ENCODE measurements at places on chromosomes 2 and 18.
A peak's percentile ranks its signal among the peaks of the same experiment; 100 is the strongest.

GRCh38 chr2:41869542-41870264, 178.1 kb upstream of the PKDCC start:
- peak; percentile 66 for DNase-seq

DNA sequence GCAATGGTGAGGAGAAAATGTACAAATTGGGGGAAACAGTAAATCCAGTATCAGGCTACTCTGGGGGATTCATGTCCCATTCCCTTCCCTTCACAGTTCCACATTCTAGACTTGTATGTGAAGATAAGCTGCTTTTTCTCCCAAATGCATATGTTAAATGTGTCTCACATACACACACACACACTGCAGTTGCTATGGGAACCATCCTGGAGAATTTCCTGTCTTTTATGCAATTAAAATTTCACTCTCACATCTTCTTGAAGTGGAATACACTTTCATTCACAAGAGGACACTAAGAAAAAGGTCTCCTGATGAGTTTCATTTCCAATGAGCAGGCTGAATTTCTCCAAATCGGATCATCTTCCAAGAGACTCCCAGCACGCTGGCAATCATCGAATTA, 366.0 kb downstream of the LRATD1 start:
- no peak for DNase-seq

DNA sequence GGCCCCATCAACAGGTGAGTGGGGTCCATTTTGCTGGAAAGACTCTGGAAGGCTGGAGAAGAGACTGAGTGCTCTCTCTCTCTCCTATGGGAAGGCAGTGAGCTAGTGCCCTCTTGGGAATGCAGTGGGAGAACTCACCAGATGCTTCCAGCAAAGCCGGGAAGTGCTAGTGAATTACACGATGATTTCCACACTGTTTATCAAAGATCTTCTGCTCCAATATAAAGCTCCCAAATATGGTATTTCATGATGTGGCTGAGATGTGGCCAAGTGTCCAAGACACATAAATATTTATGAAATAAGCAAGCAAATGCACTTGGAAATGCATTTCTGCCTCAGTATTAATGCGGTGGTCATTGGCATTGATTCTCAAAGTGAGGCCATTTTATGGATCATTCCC, 135.9 kb downstream of the VAPA start:
- DNase-seq: no peak

GRCh38 chr2:26325851-26326250, 20.1 kb upstream of the SELENOI start:
- DNase-seq: peak; percentile 75

GRCh38 chr2:239109041-239109927, 261.4 kb downstream of the TWIST2 start:
- peak; percentile 13 for DNase-seq

DNA sequence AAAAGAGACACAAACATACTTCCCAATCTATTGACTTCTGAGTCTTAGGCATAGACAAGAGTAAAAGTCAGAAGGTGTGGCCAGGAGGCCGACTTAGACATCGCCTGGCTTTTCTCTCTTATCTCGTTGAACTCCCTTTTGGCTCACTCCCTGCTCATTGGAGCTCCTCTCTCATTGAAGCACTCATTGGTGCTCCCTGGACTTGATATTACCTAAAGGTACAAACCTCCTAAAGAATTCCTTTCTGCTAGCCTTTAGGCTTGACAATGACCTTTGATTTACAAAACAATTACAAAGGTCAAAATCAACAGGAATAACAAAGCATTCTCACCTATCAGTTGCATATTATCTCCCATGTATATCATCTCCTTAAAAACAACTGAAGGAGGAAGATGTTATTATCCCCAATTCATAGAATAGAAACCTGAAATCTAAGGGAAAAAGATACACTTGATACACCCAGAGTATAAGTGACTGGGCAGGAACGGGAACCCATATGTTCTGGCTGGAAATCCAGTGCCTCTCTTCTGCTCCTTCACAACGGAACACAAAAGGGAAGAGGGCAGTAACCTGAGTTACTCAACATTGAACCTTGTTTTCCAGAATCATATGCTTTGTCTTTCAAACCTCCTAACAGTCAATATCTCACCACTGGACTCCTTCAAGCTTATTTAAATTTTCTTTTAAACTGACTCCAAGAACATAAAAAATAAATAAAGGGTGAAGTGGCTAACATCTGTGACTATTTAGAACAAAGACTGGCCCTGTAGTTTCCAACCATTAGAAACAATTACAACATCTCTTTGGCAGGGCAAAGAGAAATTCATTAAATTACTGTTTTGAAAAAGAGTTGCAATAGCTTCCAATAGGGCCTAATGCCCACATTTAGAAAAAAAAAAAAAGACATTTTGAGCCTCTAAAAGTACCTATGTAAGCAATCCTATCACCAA, 1247.9 kb downstream of the LRP1B start:
- no peak for DNase-seq

GRCh38 chr2:115414466-115414865, 972.0 kb downstream of the DPP10 start:
- no peak for DNase-seq

GRCh38 chr2:173271825-173272224, 82.8 kb upstream of the CDCA7 start:
- DNase-seq: peak; percentile 45

GRCh38 chr2:15155959-15156574, 405.1 kb downstream of the NBAS start:
- DNase-seq: no peak

DNA sequence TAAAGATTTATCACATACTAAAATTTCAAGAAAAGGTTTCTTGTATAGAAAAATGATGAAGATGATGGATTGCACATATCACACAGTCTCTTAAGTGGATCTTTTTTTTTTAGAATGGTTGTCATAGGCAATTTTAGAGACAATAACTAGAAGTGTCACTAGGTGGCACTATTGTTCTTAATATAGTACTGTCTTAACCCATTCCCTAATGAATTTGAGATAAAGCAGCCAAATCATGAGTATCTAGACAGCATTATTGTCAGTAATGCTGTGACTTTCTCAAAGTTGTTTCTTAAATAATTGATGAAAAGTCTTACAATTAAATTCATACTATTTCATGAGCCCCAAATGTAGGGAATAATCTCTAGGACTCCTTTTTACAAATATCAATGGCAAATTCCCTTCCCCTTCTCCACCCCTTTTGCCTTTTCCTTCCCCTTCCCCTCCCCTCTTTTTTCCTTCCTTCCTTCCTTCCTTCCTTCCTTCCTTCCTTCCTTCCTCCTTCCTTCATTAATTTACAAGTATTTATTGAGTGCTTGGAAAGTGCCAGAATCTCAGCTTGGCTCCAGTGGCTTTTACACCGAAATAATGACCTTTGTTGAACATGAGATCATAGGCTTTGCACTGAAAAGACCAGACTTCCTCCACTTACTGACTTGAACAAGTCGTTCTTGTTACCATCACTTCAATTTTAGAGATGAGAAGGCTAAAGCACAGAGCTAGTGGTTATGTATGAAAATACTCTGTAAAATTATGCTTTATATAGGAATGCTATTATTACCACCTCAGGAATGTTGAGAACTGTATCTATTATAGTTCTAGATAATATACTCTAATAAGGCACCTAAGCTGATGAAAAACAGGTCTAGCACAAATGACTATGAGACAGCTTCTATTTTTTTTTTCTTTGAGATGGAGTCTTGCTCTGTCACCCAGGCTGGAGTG, 19.8 kb downstream of the MYL12B start:
- DNase-seq: peak; percentile 88

DNA sequence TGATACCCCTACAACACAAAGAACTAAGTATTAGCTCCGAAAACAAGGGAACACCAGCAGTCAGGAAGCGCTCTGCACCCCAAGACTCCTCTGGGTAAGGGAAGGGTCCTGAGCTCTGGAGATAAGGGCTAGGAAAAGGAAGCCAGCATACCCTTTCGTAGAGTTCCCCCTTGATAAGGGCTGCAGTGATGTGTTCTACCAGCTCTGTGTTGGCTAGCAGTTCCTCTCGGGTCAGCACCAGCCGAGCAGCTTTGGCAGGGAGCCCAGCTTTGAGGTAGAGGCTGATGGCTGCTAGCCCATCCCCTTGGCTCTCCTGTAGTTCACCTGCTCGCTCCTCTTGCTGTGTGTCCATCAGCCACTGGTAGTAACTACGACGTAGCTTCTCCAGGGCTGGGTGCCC, 18.9 kb downstream of the KRTCAP3 start:
- DNase-seq: no peak

DNA sequence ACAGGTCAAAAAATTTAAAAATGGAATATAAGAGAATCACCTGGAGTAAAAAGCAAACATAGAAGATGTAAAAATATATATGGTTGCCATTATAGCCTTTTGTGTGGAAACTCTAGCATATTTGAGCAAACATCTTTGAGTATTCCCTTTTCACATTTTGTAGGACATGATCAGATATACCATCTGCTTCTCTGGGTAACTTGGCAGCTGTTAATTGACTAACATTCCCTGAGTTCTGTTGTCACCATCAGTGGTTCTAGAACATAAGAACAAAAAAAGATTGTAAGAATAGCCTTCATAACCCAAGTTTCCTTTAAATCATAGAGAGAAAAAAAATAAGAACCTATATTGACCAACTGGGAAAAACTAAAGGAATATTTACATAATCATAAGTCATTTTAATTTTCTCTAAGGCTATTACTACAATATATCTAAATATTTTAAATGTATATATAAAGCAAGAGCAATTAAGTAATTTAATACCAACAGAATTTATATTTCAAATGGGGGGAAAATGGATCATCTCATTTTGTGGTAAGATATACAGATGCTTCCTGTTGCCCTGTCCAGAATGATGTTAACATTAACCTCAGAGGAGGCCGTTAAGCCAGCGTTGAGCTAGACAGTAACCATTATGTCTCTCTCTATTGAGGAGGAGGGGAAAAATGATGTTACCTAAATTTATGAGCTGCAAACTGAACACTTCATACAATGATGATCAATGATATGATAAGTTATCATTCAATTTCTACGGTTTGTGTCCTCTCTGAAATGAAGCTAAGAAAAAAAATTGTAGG, 9.8 kb upstream of the INO80D start:
- no peak for DNase-seq

- DNase-seq: peak; percentile 94
Measured at GRCh38 chr2:71742953-71743601, 289.7 kb downstream of the DYSF start.

GRCh38 chr18:47163241-47163640, 12.9 kb downstream of the IER3IP1 start:
- DNase-seq: peak; percentile 82

DNA sequence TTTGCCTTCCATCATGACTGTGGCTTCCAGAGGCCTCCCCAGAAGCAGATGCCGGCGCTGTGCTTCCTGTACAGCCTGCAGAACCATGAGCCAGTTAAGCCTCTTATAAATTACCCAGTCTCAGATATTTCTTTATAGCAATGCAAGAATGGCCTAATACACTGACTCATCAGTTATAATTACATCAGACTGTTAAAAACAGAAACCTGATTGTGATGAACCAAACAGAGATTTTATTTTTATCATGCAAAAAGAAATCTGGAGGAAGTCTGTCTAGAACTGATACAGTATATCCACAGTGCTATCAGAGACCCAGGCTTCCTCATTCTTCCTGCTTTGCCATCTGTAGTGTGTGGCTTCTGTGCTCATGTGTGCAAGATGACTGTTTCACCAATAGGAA, 93.4 kb upstream of the MEX3C start:
- DNase-seq: no peak

GRCh38 chr18:79395761-79396404, at the start of gene NFATC1:
NFATC1 (plus strand) TSS chr18:79395930; CDS start chr18:79396225, 295 bp downstream.
- DNase-seq: peak; percentile 40

GRCh38 chr2:97714950-97715652, 1.7 kb downstream of the ZAP70 start:
- DNase-seq: no peak

GRCh38 chr2:221551864-221552263, 20.2 kb downstream of the EPHA4 start:
- no peak for DNase-seq

DNA sequence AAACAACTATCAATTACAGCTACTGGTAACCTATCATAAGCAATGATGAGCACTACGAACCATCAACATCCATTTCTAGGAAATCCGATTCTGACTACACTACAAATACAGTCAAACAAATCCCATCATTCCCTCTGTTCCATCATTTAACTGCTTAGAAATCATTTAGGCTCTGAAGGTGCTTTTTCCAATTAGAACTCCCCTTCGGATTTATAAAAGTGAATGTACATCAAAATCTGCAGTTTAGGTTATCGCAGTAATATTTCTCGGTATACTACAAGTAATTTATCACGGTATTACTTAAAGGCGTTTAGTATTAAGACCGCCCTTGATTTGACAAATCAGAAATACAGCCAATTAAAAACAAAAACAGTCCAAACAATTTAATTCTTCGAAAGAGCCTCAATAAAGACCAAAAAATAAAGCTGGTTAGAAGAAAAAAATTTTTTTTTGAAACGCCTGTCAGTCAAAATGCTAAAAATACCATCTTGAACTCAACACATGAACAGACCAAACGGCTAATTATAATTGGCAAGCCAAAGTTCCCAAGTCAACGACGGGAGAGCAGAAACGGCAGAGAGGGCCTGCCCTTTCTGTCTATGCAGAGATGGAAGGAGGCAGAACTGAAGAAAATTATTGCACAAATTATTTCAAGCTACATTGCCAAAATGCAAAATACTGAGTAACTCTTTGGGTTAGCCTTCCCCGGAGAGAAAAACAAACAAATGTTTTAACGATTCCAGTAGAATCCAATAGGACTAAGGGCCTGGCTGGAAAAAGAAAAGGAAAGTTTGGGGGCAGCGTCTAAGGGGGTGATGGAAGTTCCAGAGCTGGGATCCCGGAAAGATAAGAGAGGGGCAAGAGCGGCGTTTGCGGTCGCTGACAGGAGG, 1.2 kb downstream of the VPS54 start:
- peak; percentile 56 for DNase-seq

GRCh38 chr18:79355433-79356335, 40.0 kb upstream of the NFATC1 start:
- no peak for DNase-seq

- DNase-seq: peak; percentile 12
Measured at GRCh38 chr2:41197781-41198180, 745.9 kb upstream of the SLC8A1 start.

GRCh38 chr18:60050821-60051220, 151.0 kb downstream of the PMAIP1 start:
- no peak for DNase-seq

- DNase-seq: peak; percentile 27
Measured at GRCh38 chr2:203018181-203018580, 3.5 kb downstream of the NBEAL1 start.

GRCh38 chr2:53535234-53535840, 232.3 kb upstream of the CHAC2 start:
- DNase-seq: no peak

- DNase-seq: no peak
Measured at GRCh38 chr2:151459358-151459757, 49.7 kb downstream of the RIF1 start.

- no peak for DNase-seq
Measured at GRCh38 chr2:120805602-120806001, 69.9 kb downstream of the GLI2 start.

GRCh38 chr2:85248773-85249509, 78.8 kb downstream of the TGOLN2 start:
- peak; percentile 86 for DNase-seq

- no peak for DNase-seq
Measured at GRCh38 chr2:15810477-15811150, 129.7 kb upstream of the MYCN start.
